Placental pericyte (primary cell): ENCODE measurements at places on chromosomes 5 and 9. TPM values are rescaled to one million over a fixed set of nuclear protein-coding genes. Genes with fewer than 3 reads are reported as not detected.

ROPN1L gene
- 0.29 and 0.44 TPM in 2 replicates for total RNA-seq

TMEM215 gene
- total RNA-seq = not detected in 2 replicates

GRM6 gene
- total RNA-seq = not detected in 2 replicates

C9orf153 gene
- under 0.01 and 0.14 TPM in 2 replicates for total RNA-seq
